ENCODE measurements at places on chromosomes 11 and 22.

DNA sequence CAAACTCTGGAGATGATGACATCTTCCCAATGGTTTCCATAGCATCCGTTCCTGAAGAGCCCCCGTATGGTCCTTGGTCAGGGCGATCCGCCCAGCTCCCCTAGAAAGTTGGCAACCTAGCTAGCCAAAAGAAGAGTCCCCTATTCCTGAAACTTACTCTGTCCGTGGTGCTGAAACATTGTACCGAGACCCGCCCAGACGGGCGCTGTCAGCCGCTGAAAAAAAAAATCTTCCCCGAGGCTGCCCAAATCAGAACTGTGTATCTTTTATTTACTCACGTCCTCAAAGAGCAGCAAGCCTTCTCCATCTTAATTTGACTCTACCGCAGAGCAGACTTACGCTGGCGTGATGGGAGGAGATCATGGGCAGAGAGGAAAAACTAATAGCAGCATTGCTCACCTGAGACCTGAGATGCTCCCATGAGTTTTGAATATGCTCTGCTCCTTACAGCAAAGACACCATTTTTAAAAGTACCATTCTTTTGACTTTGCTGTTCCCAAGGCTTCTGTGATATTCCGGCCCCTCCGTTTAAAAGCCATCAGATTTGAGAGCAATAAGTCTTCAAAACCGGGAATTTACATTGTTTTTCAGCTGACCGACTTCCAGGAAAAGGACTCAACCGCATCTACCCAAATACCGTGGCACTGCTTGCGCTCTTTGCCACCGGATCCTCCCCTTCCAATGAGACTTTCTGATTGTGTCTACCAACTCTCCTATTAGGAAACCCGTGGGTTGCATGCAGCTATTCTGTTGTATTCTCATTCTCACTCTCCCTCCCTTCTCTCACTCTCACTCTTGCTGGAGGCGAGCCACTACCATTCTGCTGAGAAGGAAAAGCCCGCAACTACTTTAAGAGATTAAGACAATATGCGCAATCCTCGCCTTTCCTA is at the start of gene SLC17A6:
TSS of gene SLC17A6 (plus strand) at position 786 of the 890 bp plus-strand sequence. CDS start 153 bp downstream, outside the sequence.
- peak; percentile 28 for DNase-seq

DNA sequence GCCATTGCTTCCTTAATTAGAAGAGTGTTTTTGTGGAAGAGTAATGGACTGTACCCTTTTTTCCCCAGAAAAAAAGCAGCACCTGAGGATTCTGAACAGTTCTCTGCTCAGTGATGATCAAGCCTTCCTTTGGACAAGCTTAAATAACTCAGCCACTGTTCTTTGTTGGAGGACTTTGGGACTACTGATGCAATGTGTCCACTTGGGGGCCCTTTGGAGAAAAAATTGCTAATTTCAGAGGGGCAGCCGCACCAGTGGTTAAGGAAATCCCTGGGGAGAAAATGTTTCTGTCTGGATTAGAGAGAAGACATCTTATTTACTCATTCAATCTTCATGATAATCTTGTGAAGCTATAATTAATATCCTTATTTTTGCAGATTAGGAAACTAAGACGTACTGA is 5.3 kb upstream of the KMT2A start:
- peak; percentile 24 for DNase-seq

- no peak for DNase-seq
Observed at GRCh38 chr22:49197505-49197904, 630.2 kb downstream of the BRD1 start.

GRCh38 chr22:30196880-30197336 is 49.7 kb downstream of the LIF start:
- no peak for DNase-seq

DNA sequence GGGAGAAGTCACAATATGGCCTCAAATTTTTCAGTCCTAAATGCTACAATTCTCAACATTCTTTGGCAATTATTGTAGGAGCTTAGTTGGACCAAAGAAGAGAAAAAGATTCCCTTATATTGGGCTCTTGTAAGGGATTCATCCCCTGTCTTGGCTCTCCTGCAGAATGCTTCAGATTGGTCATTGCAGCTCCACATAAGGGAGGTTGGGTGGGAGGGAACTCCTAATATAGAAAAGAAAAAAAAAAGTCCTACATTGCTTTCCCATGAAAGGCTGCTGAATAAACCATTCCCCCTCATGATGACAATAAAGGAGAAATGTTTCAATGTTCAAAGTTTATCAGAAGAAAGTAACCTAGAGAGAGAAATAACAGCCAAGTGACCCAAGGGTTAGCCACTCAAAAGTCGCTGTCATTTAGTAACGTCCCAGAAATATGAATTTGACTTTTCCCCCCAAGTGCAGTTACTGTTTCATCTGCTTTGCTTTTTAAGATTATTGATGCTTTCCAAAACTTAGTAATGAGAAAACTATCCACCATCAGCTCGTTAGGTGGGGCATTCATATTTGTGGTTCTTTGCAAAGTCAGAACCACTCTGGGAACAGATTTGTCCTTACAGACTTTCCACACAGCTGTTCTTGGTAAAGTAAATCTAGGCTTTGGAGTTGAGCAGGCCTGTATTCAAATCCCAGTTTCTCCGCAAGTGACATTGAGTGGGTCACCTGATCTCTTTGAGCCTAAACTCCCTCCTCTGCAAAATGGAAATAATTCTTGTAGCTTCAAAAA is 5.0 kb upstream of the SLC1A2 start:
- no peak for DNase-seq

DNA sequence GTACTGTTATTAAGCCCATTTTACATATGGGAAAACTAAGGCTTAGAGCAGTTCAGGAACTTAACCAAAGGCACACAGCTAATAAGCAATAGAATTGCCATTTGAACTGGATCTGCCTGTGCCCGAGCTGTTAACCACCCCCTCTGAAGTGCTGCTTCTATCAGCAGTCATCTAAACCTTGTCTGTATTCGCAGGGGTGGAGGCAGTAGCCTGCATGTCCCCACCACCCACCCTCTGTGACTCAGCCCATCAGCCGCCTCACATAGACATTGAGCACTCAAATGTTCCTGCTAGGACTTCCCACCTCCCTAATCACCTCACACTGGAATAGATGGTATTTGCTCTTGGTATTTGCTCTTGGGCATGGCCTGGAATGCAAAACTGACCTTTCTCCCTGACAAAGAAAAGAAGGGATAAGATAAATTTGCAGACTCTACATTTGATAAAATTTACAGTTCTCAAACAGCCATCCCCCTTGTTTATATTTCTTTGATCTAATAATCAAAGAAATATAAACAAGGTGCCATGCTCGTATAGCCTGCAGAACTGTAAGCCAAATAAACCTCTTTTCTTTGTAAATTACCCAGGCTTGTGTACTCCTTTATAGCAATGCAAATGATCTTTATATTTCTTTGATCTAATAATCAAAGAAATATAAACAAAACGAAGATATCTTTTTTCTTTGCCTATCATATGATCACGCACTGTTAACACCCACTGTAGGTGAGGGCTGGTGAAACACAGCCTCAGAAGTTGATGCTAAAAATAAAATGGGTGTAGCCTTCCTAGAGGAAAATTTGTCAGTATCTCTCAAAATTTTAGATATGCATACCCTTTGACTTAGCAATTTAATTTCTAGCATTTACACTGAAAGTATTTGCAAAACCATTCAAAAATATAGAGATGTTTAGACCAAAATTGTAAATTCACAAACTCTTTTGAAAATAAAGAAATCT is 15.9 kb downstream of the DKK3 start:
- DNase-seq = no peak

DNA sequence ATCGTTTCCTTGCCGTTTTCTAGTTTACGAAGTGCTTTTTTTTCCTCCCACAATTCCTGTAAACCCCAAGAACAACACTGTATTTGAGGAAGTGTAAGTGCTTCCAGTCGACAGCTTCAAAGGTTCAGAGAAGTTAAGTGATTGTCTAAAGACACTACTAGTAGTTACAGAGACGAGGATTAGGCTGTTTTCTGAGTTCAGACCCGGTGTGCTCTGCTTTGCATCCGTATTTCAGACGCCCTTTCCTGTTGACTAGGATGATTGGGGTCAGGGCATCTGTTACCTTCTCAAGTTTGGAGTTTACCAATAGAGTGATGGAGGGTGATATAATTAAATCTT is 430 bp downstream of the CLP1 start:
- peak; percentile 36 for DNase-seq

DNA sequence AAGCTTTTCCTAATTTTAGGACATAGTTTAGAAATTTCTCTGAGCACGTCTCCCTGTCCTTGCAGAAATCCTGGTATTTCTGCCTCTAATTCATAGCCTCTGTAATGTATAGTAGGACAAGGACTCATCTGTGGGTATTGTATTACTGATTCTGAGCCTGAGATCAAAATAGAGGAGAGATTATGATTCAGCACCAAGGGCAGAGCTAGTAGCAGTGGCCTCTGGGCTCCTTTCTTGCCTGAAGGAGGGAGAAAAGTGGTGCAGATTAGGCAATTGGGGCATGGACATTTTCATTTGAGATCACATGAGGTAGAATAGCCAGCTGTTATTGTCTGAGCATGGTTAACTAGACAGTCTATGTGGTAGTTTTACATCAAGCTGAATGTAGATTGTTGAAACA is 2.8 kb downstream of the MADD start:
- peak; percentile 52 for DNase-seq

GRCh38 chr11:12246989-12247388 is 130.4 kb upstream of the PARVA start:
- DNase-seq = no peak

- no peak for DNase-seq
Observed at GRCh38 chr22:43878831-43879550, 12.8 kb downstream of the PNPLA5 start.

GRCh38 chr11:6241316-6241715 is 2.4 kb downstream of the CNGA4 start:
- no peak for DNase-seq

DNA sequence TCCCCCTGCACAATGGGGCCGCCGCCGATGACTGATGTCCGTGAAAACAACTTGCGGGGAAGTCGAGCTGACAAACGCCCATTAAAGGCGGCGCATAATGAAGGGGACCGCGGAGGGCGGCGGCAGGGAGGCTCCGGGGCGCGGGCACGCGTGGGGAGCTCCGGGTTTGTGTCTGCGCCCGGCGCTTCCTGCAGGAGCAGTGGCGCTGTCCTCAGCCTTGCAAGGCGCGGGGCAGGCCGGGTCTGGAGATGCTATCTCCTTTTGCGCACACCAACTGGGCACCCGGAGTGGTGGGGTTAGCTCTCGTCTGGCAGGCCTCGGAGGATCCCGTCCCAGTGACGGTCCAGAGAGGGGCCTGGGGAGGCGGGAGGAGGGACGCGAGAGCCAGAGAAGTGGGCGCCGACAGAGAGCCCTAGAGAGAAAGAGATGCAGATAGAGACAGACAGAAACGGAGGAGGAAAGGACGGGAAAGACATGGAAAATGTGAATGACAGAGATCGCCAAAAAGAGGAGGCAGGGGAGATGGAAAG is 390 bp upstream of the FGF3 start:
- DNase-seq = no peak

DNA sequence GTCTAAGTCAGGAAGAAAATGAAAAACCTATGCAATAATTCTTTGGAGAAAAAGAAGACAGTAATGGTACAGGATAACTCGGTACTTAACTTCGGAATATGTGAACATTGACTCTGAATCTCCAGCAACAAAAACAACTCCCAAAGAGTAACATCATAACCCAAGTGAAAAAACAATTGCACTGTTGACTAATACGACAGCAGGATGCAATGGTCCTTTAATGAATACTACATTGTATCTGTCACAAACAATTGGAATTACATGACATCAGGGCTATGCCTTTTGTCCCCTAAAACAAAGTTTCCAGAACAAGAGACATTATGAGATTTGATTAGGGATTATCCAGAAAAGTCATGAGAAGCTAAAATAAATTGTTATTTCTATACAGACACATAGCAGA is 1065.9 kb downstream of the LRRC4C start:
- DNase-seq = no peak

GRCh38 chr11:130892861-130893260 is 23.4 kb downstream of the SNX19 start:
- DNase-seq = no peak

- DNase-seq = no peak
Observed at GRCh38 chr11:61777234-61778090, 14.9 kb downstream of the TMEM258 start.

DNA sequence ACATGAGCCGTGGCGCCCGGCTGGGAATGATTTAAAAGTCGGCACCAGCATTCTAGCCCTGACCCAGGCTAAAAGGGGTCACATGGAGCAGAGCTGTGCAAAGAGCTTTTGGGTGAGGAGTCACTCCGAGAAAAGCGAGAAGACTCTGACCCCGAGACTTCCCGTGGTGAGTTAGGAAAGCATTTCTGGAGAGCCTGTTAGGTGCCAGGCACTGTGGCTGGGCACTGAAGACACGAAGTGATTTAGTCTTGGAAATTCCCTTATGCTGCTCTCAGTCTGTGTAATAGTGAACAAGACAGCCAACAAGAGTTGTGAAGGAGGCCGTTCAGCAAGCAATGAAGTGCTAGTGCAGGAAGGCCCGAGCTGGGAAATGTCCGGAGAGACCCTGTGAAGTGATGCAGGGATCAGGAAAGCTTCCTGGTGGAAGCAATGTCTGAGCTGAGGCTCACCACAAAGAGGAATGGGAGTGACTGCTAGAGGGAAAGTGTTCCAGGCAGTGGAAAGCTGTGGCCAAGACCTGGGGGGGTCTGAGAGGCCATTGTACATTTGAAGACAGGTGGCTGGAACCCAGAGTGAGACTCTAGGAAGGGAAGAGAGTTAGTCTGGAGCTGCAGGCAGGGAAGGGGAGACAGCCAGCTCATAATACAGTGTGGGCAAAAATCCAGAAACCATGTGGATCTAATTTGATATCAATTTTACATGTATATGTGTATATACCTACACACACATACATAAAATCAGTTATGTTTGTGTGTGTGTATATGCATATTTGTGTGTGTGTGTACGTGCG is 31.6 kb downstream of the MARK2 start:
- no peak for DNase-seq

- DNase-seq = no peak
Observed at GRCh38 chr22:32746732-32747131, 54.8 kb upstream of the TIMP3 start.

GRCh38 chr22:50298937-50299784 is 8.3 kb downstream of the PLXNB2 start:
- no peak for DNase-seq

GRCh38 chr22:48800886-48801607 is 1026.6 kb downstream of the BRD1 start:
- DNase-seq = no peak

DNA sequence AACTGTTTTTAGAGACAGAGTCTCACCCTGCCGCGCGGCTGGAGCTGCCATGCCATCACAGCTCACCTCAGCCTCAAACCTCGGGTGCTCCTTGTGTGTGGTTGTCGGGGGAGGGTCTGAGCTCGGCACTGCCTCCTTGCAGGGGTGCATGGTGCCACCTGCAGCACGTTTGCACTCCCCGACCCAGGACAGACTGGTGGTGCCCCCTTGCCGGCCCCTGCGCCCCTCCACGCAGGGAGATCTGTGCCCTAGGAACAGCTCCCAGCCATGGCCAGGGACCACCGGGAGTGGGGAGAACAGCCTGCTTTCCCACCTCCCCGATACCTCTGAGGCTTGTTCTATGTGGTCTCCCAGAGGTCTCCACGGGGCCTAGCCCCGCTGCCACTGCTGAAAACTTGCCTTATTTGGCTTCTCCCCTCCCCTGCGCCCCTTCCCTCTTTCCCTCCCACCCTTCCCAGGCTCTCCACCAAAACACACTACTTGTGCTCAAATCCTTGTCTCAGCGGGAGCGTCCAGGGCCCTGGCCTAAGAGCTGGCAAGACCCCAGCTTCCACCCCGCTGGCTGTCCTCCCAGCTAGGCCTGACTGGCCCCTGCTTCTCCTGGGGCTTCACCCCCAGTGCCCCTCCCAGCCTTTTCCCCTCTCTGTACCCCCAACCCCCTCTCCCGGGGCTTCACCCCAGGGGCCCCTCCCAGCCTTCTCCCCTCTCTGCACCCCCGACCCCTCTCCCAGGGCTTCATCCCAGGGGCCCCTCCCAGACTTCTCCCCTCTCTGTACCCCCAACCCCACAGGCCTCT is 13.4 kb upstream of the TPCN2 start:
- DNase-seq = no peak
